ENCODE measurements at places on chromosomes 4 and X.

GRCh38 chr4:112942077-112942476 is 107.4 kb upstream of the ANK2 start:
- DNase-seq: no peak

DNA sequence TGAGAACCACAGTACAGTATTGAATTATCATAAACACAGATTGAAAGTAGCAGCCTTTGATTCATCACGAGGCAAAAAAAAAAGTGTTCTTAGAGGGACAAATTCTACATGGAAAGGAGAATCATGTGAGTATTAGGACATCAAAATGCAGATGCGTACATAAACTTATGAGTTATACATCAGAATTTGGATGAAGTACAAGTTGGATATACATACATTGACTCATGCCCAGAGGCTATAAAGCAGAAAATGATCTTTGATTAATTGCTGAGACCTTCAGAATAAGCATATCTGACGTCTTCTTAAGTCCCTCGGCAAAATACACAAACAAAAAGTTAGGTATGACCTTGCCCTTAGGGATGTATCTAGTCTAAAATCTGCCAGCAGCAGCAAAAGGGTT is 206.4 kb downstream of the LDB2 start:
- no peak for DNase-seq

DNA sequence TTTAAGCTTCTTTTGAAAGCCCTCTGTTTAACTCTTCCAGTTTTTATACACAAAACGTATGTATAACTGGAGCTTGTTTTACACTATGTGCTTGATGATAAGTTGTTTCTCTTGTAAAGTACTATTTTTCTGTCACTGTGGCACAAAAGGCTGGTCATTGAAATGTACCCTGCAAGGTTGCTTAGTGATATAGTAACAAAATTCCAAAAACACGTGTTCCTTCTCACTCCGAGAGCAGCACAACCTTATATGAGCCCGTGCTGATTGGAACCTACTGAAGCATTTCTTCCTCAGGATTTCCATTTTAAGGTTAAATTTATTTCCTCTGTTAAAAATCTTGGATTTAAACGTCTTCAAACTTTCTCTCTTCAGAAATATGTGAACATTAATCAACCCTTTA is 772.9 kb upstream of the TENM3 start:
- DNase-seq: no peak

DNA sequence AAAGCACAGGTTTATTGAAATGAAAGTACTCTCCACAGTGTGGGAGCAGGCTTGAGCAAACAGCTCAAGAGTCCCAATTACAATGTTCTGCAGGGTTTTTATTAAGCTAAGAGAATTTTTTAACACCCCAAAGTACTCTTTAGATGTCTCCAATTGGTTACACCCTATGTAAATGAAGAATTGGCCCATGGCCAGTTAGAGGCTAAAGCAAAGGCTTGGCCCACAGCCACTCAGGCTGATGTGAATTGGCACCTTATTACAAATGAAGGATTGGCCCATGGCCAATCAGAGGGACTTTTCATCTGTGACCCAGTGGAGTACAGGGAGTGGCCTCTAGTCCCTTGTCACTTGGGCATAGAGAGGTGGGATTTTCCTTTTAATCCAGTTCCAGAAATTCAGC is 30.1 kb upstream of the IQCM start:
- no peak for DNase-seq

DNA sequence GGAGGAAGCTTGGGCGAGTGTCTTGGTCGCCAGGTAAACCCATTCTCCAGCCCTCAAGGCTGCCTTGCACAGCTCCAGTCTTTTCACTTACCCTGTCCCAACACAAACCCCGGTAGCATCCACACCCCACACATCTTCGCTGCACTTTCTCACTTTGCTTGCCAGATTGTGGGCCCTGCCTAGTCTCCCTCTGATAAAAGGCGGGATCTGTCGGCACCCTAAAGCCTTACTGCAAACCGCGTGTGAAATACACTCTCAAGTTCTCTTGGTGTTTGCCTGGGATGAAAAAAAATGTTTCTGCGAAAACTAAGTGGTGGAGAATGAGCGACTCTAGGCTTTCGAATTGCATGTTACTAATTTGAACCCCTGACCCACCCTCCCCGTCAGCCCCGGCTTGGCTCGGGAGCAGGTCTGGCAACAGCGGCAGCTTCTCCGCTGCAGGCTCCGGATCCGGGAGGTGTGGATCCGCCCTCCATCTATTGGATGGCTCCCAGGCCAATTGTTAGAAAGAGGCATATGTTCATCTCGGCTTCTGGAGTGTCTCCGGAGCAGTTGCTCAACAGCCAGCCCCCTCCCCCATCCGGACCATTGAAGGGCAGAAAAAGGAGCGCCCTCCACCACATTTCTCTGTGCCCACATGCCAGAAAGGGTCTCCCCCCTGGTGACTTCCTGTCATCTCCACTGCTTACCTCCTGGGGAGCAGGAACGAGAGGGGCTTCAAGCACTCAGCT is 3.0 kb upstream of the CITED1 start:
- DNase-seq: no peak

DNA sequence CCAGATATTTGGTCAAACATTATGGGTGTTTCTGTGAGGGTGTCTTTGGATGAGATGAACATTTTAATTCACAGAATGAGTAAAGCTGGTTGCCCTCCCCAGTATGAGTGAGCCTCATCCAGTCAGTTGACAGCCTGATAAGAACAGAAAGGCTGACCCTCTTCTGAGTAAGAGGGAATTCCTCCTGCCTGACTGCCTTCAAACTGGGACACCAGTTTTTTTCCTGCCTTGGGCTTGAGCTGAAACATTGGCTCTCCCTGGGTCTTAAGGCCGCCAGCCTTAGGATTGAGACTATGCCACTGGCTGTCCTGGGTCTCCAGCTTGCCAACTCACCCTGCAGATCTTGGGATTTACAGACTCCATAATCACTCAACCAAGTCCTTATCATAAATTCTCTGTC is 14.5 kb upstream of the MAML3 start:
- DNase-seq: no peak

DNA sequence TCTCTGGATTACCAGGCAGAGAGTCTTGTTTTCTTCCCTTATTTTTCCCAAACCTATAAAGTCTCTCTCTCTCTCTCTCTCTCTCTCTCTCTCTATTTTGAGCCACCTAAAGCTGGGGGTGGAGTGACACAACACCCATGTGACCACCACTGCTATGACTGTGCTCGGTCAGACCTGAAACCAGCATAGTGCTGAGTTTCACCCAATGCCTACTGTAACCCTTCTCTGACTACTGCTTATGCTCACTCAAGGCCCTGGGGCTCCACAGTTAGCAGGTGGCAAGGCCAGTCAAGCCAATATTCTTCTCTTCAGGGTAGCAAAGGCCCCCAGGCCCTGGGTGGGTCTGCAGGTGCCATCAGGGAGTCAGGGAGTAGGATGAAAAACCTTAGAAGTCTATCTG is 114.7 kb upstream of the ARMCX2 start:
- no peak for DNase-seq

DNA sequence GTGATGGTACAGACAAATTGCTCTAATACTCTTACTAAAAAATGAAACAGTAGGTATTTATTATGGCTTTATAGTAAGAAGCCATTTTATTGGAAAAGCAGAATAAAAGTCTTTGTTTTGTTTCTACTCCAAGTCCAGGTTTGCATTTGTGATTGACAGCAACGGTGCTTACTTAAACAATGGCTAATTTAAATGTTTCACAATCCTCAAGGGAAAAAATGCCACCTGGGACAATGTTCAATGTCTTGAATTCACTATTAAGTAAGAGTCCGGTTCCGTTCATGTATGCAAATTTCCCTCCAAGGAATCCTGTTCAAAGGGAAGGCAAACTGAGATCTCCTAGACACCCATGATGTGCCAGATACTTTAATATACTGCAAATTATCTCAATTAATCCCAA is 123.6 kb downstream of the RBM47 start:
- DNase-seq: no peak

DNA sequence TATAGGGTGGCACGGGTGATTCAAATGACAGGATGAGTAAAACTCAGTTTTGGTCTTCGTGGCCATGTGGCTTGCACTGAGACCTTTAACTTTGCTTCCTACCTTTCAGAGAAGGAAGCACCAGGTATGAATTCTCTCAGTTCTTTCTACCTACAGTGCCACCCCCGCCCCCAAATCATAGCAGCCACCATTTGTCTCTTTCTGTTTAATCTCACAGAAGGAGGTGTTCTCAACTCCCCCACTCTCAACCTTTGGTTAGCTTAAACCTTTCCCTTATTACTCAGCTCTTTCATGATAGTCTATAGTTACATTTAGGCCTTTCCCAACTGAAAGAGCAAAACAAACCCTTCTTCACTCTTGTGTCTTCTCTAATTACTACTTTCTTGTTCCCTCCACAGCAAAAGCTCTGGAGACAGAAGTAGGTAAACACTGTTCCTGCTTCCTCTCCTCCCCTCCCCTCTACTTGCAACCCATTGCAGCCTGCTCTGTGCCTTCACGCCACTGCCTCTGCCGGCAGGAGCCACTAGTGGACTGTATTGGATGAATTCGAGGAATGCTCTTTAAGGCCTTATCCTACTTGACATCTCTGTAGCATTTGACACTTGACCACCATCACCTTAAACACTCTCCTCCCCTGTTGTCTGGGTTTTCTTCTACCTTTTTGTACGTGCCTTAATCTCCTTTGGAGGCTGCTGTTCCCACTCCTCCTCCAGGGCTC is 123.7 kb downstream of the AFF1 start:
- DNase-seq: peak; percentile 13

DNA sequence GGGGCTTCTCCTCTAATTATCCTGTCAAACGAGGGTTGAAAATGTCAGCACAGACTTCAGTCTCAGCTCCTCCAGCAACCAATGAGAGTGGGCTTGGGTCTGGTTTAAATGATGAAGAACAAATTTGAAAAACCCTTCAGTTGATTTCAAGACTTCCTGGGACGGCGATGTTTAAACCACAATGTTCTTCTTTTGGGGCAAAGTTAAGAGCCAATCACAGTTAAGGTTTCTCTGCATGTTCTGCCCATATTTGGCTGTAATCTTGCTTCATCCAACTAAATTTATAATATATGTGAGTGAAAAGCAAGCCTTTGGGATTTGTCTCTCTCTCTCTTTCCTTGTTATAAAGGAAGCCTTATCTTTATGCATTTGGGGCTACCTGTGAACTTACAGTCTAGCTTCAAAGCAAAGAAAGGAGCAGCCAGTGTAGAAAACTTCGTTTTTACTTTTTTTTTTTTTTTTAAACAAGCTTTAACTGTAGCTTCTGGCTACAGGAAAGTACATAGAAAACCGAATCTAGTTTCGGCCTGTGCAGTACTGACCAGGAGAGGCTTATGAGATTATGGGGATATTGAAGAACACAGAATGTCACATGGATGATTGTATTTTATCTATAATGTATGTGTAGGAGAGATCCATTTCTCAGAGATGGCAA is 46.8 kb upstream of the FAM9C start:
- DNase-seq: no peak

- DNase-seq: no peak
Observed at GRCh38 chrX:18426004-18426320, 554 bp downstream of the CDKL5 start.

DNA sequence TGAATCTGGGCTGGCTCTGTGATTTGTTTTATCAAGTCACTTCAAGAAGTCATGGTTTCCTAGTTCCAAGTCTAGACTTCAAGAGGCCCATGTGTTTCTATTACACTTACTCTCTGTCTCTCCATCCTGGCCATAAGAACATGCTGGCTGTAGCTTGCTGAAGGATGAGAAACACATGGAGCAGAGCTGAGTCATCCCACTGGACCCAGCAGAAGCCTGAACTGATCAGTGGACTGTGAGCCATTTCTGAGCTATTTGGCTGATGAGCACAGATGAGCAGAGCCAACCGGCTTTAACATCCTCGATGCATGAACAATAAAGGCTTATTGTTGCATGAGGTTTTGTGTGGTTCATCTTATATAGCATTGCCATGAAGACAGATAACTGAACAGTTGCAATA is 290.6 kb upstream of the BOD1L1 start:
- DNase-seq: no peak

- no peak for DNase-seq
Observed at GRCh38 chr4:43343298-43343697, 450.8 kb downstream of the GRXCR1 start.

- DNase-seq: no peak
Observed at GRCh38 chrX:63434665-63435064, 83.5 kb upstream of the SPIN4 start.

- DNase-seq: no peak
Observed at GRCh38 chrX:42434458-42435166, 343.4 kb downstream of the PPP1R2C start.

GRCh38 chrX:38086451-38087215 is 80.3 kb downstream of the SYTL5 start:
- DNase-seq: no peak

DNA sequence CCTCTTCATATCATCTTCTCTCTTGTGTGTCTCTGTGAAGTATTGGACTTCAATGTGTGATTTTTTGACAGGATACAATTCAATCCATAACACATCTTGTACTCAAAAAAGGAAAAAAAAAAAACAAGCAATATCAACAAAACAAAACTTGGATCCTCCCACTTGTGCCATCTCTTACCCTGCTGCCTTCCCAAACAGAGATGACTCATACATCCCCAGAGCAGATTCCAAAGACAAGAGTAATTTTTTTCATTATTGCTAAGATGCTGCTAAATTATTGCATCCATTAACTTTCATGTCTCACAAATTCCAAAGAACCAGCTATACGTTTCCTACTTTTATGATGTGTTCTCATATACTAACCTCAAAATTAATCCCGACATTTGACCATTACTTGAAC is 479.2 kb downstream of the GBA3 start:
- no peak for DNase-seq

DNA sequence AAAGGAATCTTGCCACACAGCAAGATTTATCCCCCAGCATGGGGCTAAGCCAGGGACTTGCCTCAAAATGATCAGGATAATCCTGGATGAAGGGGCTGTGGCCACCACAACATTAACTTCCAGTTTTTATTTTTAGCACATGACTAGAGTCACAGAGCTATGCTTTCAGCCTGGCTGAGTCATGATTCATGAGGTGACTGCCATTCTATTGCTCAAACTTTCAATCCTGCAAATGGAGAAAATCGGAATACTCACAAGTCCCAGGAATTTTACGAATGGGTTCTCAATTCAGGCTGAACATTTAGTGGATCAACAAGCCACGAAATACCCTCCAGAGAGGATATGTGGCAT is 70.7 kb upstream of the HPGD start:
- no peak for DNase-seq
